ENCODE measurements at places on chromosomes 3 and 15.

GRCh38 chr3:13041113-13041776, 32.0 kb downstream of the IQSEC1 start:
- DNase-seq = no peak

DNA sequence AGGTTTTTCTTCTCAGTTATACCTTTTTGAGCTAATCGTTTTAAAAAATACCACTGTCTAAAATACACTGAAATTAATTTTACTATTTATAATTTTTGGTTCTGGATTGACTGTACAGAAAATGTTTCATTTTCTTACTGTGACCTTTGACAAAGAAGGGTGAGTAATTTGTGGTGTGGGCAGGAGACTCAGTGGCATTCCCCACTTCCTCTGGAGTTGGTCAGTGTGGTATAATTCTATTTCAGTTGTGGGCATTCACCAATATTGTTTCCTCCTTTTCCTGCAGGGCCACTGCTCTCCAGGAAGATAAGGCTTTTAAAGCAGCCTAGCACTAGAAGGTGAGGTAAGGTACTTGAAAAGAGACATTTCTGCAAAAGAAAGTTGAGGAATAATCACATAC, 6.5 kb downstream of the DAG1 start:
- DNase-seq = no peak

DNA sequence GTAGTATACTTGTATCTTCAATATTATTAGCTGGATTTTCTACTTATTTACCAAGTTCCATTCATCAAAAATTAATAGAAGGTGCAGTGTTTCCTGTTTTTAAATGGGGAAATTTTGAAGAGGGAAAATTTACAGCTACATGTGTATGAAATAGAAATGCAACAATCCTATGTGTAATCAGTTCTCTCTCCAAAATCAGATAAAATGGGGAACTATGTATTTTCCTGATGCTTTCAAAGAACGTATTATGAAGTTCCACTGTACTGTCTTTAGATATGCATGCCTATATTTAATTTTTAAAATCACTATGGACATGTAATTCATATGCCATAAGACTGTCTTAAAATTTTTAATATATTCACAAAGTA, 43.4 kb downstream of the DCUN1D1 start:
- DNase-seq = no peak

DNA sequence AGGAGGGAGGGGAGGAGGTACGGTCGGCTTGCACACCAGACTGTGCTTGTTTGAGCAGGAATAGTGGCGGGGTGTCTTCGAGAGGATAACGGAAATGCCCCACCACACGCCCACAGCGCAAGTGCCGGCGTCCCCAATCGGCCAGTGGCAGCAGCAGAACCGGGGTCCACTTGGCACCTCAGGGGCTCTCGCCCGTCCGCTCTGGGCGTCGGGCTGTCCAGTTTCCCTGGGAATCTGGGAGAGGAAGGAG, 53.7 kb downstream of the CCDC54 start:
- DNase-seq = peak; percentile 25

DNA sequence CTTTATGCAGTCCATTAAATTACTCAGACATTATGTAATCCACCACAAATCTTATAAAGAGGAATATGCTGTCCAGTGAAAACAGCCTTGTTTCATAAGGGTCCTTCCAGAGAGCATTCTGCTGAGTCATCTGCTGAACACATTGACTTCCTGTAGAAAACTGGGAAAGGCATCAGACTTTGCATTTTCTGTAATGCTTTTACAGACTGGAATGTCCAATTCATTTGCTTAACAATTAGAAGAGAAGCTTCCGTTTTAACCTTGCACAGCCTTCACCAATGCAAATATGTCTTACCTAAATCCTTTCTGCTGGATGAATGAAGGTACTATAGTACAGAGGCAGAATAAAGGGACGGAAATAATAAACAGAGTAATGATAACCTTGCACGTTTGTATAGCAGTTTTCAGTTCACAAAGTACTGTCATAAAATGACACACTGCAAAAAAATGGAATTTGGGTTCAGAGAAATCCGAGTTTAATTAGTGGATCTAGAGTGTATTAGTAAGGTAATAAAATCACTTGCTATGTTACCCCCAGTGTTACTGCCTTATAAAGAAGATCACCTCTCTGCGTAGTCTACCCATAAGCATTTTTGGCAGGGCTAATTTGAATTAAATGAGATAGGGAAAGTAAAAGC, 301.5 kb downstream of the PYDC2 start:
- DNase-seq = no peak

- no peak for DNase-seq
Measured at GRCh38 chr3:173552526-173552925, 155.0 kb downstream of the NLGN1 start.

GRCh38 chr15:95840855-95841254, 489.6 kb upstream of the NR2F2 start:
- no peak for DNase-seq

DNA sequence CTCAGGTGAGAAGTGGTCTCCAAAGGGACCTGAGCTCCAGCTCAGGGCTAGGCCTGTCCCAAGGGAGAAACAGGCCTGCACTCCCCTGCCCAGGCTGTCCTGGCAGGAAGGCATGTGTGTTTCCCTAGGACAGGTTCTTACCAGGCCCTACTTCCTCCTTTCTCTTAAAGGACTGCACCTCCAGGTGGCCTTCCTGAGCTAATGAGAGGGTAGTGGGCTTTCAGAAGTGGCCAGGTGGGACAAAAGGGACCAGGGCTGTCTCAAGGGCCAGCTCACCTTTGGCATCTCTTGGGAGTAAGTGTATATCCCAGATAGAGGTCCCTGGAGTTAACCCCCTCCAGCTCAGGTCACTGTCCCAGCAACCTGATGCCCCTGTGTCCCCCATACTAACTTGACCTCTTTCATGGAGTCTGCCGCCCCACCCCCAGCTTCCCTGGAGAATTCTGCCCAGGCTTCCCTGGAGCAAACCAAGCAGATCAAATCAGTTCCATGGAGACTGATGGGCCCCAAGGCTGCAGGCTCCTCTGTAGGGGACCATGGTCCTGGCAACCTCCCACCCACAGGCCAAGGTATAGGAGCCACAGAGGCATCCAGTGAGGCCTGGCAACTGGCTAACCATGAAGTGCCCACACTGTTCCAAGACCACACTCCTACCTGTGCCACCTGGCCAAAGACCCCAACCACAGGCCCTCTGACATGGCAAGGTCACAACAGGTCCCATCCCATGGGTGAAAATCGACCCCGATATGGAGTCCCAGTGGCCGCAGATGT, 67.6 kb downstream of the ZNF445 start:
- no peak for DNase-seq

DNA sequence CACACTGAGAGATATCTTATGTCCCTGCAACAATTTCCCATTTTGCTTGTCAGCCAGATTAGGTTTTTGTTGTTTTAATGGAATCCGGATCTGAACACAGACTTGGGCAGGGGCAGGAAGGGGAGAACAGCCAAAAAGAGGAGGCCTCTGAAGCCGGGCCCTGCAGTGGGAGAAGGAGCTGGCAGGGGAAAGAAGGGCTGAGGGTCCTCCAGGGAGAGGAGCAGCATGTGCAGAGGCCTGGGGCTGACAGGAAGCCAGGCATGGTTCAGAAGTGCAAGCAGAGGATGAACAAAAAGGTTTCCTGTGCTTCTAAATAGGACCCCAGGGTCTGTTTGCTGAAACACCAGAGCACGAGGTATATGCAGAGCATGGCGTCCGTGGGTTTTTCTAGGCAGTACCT, 49.1 kb upstream of the POMGNT2 start:
- no peak for DNase-seq

DNA sequence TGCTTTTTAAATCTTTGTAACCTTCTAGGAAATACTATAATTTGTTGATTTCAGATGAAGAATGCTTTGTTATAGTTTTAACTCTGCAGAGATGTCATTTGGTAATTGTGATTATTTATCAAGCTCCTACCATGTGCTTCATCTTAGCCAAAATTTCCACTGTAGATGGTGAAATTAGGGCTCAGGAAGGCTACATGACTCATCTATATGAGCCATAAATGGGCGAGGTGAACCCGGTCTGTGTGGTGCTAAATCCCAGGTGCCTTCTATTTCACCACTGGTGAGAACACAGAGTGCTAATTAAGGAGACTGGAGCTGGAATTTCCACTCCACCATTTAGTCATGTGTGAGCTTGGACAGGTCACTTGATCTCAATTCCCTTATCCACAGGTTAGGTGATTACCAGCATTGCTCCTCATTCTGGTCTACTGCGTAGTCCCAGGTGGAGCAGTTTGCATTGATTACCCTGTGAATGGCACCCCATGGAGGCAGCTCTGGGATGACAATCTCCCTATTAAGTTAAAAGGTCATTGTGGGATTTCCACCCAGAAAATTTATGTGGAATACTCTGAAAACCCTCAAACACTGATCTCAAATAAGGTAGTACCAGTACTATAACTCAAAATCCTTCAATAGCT, 2.8 kb upstream of the CCR3 start:
- no peak for DNase-seq

- no peak for DNase-seq
Measured at GRCh38 chr3:143605233-143605950, 242.9 kb downstream of the SLC9A9 start.

DNA sequence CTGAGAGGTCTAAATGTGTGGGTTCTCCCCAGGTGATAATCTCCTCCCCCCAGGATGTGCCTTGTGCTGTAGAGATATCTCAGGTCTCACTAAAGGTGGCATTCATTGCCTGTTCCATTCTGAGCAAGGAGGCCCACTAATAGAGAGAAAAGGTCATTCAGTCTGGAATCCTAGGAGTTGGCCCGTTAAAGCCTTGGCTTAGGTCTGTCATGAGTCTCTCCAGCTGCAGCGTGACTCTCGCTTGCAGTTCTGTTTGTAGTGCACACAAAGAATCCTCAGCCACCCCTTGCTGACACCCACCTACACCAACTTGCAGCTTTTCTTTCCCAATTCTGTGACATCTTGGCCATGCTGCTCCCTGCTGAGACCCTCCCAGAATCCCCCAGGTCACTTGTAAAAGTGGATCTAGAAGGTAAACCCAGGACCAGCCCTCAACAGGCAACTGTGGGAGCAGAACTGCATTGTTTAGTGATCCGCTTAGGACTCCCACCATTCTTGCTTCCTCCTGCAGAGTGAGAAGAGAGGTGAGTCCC, 17.7 kb downstream of the MAGEF1 start:
- no peak for DNase-seq

DNA sequence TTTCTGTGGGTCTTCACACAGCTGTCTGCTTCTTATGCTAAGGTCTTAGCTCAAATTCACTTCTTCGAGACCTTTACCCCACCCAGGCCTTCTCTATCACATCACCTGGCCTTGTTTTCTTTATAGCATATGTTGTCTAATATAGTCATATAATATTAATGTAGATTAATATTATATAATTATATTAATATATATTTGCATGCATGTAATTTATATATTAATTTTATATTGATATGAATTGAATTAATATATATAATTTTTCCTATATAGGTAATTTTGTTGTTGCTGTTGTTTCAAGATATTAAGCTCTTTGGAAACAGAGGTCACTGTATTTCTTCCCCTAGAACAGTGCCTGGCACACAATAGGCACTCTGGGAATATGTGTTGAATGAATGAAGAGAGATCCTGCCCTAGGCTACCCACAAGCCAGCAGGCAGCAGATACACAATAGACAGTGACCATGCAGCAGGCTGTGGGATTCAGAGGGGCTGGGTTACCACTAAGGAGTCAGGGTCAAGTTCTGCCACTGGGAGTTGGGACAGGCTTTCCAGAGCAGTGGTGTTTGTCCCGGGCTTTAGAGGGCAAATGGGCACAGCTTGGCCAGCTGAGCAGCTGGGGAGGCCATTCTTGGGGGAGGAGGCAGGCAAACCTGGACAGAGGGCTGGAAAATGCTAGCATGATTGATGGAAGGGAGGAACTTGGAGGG, 126.3 kb downstream of the DNAJB8 start:
- no peak for DNase-seq

GRCh38 chr3:171256445-171257250, 203.6 kb downstream of the TNIK start:
- DNase-seq = no peak
